ENCODE measurements at places on chromosomes 2 and 18. TPM values are rescaled to one million over a fixed set of nuclear protein-coding genes. Genes with fewer than 3 reads are reported as not detected.

GALR1 gene
- total RNA-seq, result 0.74 TPM

SERPINB12 gene
- not detected for total RNA-seq

DSG1 gene
- total RNA-seq, result not detected

CYP27C1 gene
- 3.0 TPM for total RNA-seq

IL1F10 gene
- total RNA-seq, result not detected

CMPK2 gene
- 0.12 TPM for total RNA-seq

HRH4 gene
- 0.17 TPM for total RNA-seq

COLEC12 gene
- total RNA-seq, result 4.0 TPM

MDH1B gene
- total RNA-seq, result 1.7 TPM

INHA gene
- total RNA-seq, result 0.31 TPM

EFR3B gene
- total RNA-seq, result 11.8 TPM

MSH2 gene
- 261 TPM for total RNA-seq

PDE1A gene
- total RNA-seq, result 0.28 TPM

FTCDNL1 gene
- total RNA-seq, result 3.3 TPM

SPAST gene
- 37.6 TPM for total RNA-seq

DOCK10 gene
- 1.3 TPM for total RNA-seq

ERFE gene
- total RNA-seq, result 3.3 TPM

WDR43 gene
- total RNA-seq, result 140 TPM

CEBPZOS gene
- 83.6 TPM for total RNA-seq

C2orf80 gene
- total RNA-seq, result not detected

TUBA3D gene
- total RNA-seq, result not detected

INSIG2 gene
- 8.1 TPM for total RNA-seq

ABCA12 gene
- total RNA-seq, result 0.10 TPM

HOXD3 gene
- not detected for total RNA-seq

ABCG8 gene
- total RNA-seq, result 0.31 TPM

GPR45 gene
- 0.23 TPM for total RNA-seq

ATAD2B gene
- 19.3 TPM for total RNA-seq

Data from GM23338 (cell line).